Activated CD4-positive, CD25-positive, alpha-beta regulatory T cell (primary cell): ENCODE measurements at places on chromosomes 16 and 17.

DNA sequence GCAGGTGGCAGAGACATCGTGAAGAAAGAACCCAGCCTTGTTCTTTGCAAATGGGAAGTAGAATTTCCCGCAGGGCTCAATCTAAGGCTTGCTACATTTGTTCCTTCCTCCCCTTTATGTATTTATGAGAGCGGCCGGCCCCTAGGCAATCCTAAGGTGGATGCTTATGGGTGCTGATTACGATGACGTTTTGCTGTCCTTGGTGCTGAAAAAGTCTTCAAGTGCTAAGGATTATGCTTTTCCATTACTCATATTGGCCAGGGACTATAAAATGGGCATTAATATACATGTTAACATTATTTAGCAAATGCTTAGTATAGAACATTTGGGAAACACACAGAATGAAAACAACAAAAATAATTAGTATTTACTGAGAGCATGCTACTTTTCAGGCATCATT lies 313.3 kb upstream of the XYLT1 start:
- DNase-seq: no peak

DNA sequence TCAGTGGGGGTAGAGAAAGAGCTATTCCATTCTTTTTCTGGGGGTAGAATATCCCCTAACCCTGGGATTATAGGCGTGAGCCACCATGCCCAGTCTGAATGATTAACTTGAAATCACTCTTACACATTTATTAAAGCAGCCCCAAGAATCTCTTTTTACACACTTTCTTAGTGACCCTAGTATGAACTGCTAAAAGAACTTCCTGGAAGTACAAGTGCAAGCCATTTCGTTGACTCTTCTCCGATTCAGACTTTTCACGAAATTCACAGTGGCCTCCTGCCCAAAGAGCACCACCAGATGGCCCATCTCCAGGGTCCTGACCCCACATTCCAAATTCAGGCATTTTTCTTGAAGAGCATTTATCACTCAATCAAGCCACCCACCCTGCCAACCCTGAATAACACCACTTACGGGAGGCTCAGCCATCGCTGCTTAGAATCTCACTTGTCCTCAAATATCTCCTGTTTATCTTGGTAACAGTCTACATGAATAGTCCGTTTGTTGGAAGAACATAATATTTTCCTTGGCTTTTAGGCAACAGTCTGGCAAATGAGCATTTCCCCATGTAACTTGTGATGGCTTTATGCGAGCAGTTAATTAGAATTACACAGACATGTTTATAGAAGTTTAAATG lies 28.0 kb downstream of the ZNF423 start:
- no peak for DNase-seq

- no peak for DNase-seq
Measured at GRCh38 chr16:20902426-20902825, 1.9 kb downstream of the LYRM1 start.

- DNase-seq: peak; percentile 70
Measured at GRCh38 chr16:711548-712320, 3.2 kb upstream of the METRN start.

DNA sequence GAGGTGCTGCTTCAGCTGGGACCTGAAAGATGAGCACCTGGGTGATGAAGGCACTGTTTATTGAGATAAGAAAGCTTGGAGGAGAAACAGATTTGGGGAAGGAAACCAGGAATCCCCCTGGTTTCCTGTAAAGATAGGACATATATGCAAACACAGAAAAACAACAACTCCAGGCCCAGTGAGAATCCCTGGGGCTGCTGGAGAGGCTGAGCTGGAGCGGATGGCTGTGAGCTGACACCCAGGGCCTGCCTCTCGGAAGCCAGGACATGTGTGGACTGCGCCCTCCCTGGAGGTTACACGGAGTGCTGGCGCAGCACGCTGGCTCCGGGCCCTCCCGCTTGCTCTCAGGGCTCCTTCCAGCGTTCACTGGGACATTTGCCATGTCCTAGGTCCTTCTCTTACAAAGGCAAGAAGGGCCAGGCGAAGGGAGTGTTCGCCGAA lies 57.5 kb downstream of the CYB5B start:
- DNase-seq: no peak
